ENCODE measurements at places on chromosomes 7 and 10.

DNA sequence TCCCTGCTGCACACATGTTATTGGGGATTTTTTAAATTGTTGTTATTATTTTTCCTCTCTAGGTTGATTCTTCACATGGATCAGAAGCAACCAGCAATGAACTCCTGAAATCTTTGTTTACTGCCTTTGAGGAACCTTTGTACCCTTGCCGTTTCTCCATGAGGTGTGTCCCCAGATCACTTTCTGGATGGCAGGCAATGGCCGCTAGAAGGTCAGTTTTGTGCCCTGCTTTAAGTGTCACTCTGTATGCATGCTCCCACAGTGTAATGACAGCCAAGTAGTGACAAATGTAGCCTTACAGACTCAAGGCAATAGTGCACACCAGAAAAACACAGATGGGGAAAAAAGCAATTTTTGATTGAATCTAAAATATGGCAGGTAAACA, 47.7 kb upstream of the NRP1 start:
- no peak for DNase-seq

- no peak for DNase-seq
Observed at GRCh38 chr7:24125765-24126164, 158.2 kb upstream of the NPY start.

- DNase-seq = no peak
Observed at GRCh38 chr10:43946445-43946844, 297.8 kb upstream of the ZNF32 start.

DNA sequence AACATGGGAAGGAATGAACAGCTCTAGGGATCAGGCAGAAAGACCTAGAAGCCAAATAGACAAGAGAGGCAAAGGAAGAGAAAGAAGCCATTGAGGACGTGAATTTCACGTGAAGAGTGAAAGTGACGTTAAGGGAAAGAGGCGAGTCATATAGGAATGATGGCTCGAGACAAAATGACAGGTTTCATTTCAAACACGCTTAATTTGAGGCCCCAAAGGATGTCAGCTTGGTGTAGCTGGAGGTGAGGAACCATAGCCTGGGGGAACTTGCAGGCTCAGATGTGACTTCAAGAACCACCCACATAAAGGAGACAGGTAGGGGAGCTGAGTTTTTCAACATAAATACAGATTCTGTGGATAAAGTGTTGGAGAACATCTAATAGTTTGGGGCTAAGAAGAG, 84.3 kb upstream of the ATP6V0A4 start:
- DNase-seq = no peak

DNA sequence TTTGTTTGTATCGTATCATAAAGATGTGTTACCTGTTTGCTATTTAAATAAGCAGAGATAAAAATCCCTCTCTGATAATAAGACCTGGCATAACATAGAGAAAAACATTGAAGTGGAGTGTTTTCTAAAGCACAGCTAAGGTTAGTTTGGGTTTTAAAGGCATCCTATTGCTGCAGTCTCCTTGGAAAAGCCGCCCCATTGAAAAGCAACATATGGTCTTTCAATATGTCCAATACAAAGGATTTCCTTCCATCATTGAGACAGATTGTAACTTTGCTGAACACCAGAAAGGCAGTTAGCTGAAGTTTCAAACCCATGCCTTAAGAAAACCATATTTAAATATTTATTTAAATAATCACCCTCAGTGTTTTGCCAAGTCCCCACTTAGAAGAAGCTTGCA, 898.5 kb upstream of the KCND2 start:
- no peak for DNase-seq

DNA sequence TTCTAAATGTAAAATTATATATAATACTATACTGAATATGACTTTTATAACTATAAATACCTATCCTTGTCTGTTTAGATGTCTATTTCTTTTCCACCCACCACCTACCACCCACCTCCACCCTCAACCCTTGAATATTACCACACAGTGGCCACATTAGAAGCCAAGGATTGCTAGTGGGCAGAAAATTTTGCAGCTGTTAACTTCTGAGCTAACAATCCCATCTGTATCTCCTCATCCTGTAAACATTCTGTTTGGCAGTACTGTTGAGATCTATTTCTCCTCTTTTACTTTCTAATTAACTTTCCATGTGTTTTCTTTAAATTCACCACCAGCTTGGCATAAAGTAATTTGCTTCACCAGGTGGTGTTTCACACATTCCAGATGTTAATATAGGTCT, 281.1 kb upstream of the BMPER start:
- DNase-seq = no peak

- DNase-seq = peak; percentile 13
Observed at GRCh38 chr7:135801045-135801693, 52.6 kb upstream of the FAM180A start.

DNA sequence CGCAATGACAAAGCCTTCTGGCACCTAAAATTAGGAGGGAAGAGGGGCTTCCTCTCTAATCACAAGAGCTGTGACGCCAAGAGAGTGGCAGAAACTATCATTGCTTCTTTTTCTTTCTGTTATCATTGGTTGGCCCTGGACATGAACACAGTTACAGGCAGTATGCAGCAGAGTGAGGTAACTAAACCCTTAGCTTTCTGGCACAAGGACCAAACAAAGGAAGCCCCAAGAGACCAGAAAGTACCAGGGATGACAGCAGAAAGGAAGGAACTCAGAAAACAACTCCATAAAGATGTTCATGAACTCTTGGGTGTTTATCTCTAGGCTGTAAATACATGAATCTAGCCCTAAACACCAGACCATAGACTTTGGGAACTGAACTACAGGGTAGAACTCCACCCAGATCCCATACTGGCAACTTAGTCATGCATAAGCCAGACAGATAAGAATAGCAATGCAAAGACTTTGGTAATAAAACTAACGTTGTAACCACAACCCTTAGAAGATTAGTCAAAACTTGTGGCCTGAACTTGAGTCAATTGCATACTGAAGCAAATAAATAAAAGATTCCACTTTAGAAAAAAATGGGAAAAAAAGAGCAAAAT, 195.7 kb upstream of the PTN start:
- no peak for DNase-seq
